ENCODE measurements at places on chromosomes 2 and 18.
A peak's percentile ranks its signal among the peaks of the same experiment; 100 is the strongest.

DNA sequence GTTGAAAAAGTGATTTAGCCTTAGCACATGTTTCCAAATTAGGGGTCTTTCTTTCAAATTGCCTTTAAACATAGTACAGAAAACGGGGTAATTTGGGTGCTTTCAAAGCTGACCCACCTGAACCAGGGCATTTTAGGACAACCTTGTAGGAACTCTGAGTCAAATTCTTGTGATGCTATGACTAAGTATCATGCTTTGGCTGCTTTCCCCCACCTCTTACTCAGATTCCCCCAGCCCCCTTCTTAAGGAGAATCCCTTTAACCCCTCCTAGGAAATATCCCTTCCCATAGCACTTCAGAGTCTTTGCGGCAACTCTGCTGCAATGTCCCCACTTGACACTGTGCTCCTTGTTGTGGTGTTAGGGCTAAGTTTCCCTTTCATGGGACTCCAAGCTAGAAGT, 18.6 kb upstream of the KLF7 start:
- DNase-seq, result peak; percentile 84

DNA sequence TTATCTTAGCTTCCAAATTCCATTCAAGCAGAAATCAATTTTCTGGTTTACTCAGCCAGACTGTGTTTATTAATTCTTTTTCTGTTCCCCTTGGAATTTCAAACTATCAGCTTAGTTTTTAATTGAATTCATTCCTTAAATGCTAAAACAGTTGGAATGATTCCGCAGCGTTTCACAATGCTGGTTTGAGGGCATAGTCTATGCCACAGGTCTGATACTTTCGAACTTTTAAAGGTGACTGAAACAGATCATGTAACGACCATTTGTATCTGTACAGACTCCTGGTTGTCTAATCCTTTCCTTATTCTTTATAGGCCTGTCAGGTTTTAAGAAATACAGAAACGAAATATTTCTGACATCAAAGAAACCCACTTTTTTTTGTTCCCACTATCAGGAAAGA, 45.4 kb downstream of the STPG4 start:
- DNase-seq, result no peak

GRCh38 chr2:100855606-100856005, 35.7 kb downstream of the NPAS2 start:
- DNase-seq, result no peak

DNA sequence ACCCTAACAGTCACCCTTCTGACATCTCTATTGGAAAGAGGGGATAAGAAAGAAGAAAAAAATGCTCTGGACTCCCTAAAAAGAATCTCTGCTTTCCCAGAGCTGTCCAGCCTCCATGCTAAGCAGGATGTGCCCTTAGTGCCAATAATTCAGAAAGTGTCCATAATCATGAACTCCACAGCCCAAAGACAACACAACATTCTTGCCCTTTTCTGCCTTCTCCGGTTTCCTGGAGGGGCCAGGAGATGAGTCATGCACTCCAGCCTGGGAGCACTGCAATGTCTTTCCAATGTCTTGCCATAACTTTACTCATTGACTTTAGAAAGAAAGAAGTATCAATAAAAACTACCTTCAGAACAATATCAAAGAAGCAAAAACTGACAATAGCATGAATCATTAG, 44.0 kb downstream of the KLF7 start:
- peak; percentile 77 for DNase-seq

DNA sequence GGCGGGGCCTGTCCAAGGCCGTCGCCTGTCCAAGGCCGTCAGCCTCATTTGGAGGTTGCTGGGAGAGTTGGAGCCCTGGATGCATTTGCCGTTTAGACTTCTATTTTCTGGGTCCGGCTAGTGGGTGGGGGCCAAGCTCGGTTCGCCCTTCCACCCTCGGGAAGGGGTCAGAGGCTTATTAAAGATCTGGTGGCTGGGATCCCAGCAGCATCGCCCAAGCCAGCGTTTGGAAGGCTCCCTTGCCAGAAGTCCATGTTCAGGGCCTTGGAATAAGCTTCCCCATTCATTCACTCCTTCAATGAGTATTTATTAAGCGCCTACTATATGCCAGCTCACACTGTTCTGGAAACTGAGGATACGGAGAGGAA, 516 bp upstream of the DOCK10 start:
- peak; percentile 25 for DNase-seq

- DNase-seq, result peak; percentile 9
These were observed 285.4 kb downstream of the ZNF516 start for GRCh38 chr18:76209597-76209996.

DNA sequence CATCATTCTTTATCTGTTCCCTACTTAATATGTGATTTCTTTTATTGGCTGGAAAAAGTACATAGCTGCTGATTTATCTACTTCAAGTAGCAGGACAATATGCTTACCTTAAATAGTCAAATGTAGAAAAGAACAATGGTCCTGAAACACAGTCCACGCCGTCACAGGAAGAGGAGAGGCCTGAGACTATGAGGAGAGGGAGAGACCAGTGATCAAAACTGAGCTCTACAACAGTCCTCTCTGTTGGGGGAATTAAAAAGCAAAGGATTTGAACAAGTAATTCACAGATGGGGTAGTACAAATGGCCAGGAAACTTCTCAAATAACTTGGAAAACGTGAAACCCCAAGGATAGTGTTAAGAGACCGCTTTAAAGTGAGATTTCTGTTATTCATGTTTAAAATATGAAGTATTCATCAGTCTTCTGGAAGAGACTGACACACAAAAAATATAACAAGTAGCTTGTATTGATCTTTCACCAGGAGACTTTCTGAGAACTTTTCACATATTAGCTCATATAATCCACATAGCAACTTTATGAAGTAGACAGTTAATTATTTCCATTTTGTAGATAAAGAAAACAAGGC, 20.2 kb downstream of the SCYGR8 start:
- DNase-seq, result peak; percentile 6

DNA sequence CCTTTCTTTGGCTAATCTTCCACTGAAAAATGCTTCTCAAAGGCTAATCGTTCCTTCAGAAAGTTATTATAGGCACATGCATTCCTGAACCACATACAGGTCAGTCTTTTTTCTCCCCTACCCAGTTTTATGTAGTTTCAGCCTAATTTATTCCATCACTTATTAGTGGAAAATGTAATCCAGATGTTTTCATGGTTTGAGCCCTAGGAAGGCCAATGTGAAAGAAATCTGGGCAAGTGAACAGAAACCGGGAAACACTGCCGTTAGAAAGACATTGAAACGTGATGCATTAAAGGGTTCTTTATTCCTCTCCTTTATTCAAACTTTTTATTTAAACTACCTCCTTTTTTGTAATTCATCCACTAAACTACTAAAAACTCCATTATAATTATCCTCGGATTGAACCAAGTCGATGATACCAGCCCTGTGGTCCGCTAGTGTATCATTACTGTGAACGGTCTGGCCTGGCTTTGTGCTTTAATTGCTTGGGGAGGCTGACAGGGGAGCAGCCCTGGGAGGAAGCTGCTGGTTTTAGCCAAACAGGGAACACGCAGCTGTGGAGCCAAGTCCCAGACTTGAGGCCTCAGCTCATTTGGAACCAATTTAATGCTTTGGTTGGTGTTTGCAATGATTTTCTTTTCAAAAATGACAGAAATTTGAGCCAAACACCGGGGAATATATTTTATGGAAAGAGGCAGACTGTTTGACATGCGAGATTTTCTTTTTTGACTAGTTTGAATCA, 149.2 kb downstream of the ARHGAP28 start:
- DNase-seq, result no peak

- no peak for DNase-seq
These were observed 159.8 kb downstream of the PKP4 start for GRCh38 chr2:158616480-158617000.

All from cardiac fibroblast (primary cell).